ENCODE measurements at places on chromosomes 1 and 21.

GRCh38 chr1:178086294-178086693, 7.6 kb upstream of the RASAL2 start:
- DNase-seq, result no peak

DNA sequence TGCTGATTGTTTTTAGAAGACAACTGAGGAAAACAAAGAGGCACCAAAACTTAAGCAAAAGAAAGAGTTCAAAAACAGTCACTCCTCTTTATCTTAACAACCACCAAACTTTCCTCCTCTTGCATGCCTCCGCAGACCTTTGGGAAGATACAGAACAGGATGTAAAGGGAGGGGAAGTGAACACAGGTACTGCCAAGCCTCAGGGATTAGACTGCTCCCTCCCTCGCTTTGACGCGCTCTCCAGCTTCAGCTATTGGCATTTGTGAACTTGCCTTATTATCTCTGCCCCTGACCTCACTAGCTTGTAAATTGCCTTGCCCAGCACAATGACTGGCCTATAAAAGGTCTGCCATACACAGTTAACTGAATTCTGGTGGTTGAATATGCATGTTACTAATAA, 4.8 kb upstream of the SRP9 start:
- no peak for DNase-seq

DNA sequence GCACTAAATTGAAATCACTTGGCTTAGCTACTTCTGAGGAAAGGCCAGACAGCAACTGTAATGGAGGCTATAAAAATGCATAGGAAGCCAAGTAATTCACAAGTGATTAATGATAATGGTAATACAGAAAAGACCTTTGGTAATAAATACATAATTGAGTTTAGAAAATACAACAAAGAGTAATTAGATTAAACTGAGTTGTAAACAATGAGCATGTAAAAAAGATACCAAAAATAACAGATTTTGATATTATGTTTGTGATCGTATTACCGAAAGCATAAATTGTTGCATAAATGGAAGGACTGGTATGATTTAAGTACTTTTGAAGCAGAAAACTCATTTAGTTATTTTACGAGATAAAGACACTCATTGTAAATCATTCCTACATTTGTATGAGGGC, 556.7 kb upstream of the TMPRSS15 start:
- no peak for DNase-seq

DNA sequence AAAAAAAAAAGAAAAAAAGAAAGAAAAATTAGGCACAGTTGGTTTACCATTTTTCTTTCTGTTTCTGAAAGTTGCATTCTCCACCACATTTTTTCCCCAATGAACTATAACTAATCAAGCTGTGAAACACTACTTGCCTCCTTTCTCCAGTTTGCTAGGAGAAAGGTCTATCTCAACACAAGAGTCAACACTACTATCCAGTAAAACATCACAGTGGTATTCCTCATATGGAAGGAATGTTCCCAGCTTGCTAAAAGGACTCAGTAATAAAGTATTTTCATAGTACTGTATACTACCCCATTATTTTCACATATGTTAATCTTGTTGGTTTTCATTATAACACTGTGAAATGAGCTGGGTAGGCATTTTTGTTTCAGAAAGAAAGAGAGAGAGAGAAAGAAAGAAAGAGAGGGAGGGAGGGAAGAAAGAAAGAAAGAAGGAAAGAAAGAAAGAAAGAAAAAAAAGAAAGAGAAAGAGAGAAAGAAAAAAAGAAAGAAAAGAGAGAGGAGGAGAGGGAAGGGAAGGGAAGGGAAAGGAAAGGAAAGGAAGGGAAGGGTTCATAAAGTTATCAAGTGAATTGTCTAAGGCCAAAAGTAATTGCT, 7.9 kb downstream of the PTGER3 start:
- no peak for DNase-seq

GRCh38 chr21:23876925-23877558, 1730.2 kb downstream of the MRPL39 start:
- DNase-seq, result no peak
